ENCODE measurements at places on chromosomes 11 and 22.

GRCh38 chr11:62444236-62444833 lies 25.5 kb downstream of the SCGB1A1 start:
- DNase-seq = peak; percentile 79

DNA sequence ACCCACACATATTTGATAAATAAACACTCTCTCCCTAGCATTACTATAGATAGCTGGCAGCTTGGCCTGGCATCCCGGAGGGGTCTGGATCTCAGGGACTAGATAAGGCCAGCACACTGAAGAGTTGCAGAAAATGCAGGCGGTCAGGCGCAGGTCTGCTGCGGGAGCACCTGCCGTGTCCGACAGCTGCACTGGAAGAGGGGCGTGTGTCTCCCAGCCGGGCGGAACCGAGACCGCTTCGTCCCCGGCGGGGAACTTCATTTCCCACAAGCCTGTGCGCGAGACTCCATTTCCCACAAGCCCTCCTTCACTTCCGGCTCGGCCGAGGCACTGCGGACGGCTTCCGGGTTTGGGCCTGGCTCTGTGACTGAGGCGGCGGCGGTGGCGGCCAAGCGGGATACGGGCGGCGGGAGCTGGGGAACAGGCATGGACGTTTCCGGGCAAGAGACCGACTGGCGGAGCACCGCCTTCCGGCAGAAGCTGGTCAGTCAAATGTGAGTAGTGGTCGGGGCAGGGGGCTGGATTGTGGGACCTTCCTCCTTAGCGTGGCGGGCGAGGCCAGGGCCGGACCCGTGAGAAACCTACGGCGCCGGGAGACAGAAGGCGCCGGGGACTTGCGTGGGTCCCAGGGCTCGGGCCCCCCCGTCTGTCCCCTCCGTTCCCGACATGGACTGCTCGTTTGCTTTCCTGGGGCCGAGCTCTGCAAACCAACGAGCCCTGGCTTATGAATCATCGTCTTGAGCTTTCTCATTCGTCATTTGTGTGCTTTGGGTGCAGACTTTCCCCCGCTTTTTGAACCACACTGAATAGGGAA lies at the start of gene MED15:
MED15 (plus strand) TSS at position 358 of the 814 bp plus-strand sequence; CDS start at position 427, 69 bp downstream.
- DNase-seq = peak; percentile 88

DNA sequence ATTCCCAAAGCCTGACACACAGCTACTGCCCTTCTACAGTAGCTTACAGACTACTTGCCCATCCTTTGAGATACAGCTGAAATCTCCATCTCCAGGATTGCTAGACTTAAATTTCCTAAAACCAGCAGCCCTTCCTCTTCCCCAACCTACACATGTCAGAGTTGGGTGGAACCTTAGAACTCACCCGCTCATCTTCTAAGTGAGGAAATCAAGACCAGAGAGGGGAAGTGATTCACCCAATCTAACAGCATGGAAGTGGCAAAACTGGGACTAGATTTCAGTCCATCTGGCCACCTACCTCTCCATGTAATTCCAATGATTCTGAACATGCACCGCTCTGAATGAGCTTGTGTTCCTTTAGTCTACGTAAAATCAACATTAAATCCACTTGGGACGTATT lies 1.0 kb upstream of the TMEM86A start:
- DNase-seq = no peak

GRCh38 chr22:21611210-21611977 lies 18.4 kb downstream of the YDJC start:
- DNase-seq = no peak

- no peak for DNase-seq
These were observed 958 bp upstream of the TUT1 start for GRCh38 chr11:62592146-62592815.

- DNase-seq = no peak
These were observed 121.2 kb downstream of the ETS1 start for GRCh38 chr11:128465946-128466705.

GRCh38 chr22:42632096-42632495 lies 8.3 kb downstream of the ATP5MGL start:
- no peak for DNase-seq

DNA sequence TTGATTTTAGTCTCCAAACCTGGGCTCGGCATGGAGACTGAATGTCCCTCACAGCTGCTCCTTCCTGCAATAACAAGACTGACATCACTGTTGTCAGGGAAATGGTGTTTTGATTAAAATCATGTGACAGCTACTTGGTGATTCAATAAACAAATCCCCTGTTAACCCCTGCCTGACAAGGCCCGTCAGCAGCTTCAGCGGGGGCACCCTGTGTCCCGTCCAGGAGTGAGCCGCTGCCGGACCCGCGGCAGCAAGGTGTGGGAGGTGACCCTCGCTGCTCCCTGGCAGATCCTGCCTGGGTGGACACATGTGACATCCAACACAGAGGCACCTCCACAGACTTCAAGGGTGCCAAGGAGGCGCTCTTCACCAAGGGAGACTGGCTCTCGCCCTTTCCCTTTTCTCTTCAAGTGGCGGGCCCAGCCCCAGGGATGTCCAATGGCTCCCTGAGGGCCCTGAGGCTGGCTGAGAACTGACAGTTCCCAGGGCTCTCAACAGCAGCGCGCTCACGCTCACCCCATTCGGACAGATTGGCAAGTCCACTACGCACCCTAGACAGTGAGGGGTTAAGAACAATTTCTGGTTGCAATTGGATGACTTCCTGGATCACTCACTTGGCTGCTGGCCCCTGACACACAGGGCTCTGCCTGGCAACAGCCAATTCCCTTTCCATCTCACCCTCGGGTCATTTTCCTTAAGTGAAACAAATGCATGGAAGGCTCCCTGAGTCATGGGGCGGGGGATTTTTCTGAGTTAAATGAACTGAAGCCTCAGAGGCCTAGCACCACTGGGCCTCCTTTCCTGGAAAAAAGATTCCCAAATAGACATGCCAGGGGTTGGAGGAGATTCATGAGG lies 30.7 kb downstream of the PPP2R1B start:
- peak; percentile 100 for DNase-seq

- no peak for DNase-seq
These were observed 489 bp downstream of the RNF214 start for GRCh38 chr11:117232911-117233409.

DNA sequence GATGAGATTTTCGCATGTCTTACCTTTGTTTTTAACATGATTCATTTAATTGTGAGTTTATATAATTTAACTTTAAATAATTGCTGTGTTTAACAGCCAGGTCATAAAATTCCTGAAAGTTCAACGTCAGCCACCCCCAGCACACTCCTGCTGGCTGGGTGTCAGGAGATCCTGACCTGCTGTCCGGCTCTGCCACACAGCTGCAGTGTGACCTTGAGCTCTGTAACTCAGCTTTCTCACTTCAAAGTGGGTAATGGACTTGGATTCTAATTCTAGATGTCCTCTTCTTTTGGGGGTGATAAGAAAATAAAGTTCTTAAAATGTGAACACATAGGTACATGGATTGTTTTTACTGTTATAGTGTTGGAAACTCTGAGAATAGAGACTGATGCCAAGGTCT lies 10.9 kb downstream of the VPS26B start:
- DNase-seq = no peak

GRCh38 chr11:69053546-69054396 lies 5.0 kb downstream of the TPCN2 start:
- DNase-seq = no peak

DNA sequence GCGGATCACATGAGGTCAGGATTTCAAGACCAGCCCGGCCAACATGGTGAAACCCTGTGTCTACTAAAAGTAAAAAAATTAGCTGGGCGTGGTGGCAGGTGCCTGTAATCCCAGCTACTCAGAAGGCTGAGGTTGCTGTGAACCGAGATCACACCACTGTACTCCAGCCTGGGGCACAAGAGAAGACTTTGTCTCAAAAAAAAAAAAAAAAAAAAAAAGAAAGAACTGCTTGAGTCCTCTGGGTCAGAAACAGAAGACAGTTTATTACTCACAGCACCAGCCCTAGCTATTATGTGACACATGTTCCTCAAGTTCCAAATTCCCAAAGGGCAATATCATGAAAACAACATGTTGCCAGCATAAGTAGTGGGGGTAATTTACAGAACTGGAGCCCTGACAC lies 1014.1 kb upstream of the RAG2 start:
- peak; percentile 3 for DNase-seq

- DNase-seq = peak; percentile 71
These were observed 1.9 kb downstream of the CHRM4 start for GRCh38 chr11:46389450-46390330.

- DNase-seq = no peak
These were observed 7.2 kb upstream of the CCDC90B start for GRCh38 chr11:83293457-83293774.

DNA sequence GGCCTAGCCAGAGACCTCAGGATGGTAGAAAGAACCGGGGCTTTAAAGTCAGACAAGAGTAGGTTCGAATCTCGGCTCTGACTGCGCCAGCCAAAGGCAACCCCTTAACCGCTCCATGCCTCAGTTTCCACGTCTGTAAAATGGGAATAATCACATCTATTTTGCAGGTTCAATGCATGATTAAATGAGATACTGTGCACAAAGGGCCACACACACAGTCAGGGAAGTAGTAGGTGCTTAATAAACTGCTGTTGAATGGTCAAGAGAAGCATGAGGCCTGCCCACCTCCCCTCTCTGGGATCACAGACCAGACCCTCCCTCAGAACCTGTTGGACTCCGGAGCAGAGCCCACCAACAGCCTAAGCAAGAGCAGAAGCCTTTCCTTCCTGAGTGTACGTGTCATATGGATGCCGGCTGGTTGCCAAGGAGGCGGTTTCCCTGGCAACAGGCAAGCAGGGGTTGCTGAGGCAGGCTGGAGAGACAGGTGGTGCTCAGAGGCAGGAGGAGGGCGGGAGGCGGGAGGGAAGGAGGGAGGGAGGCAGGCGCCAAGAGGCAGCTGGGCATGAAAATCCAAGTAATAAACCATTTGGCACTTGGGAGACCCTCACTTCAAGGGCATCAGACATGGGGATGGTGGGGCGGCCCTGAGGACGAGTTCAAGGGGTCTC lies 43.9 kb downstream of the NFAM1 start:
- peak; percentile 33 for DNase-seq

- DNase-seq = no peak
These were observed 105.9 kb downstream of the SLC17A6 start for GRCh38 chr11:22444076-22444475.

DNA sequence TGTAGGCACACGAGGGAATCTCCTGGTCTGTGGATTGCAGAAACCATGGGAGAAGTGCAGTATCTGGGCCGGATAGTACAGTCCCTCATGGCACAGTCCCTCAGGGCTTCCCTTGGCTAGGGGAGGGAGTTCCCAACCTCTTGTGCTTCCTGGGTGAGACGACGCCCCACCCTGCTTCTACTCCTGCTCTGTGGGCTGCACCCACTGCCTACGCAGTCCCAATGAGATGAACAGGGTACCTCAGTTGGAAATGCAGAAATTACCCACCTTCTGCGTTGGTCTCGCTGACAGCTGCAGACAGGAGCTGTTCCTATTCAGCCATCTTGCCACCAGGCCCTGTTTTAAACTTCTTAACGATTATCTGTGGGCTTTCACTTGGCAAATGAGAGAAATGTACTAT lies 157.2 kb upstream of the CARD18 start:
- DNase-seq = no peak

DNA sequence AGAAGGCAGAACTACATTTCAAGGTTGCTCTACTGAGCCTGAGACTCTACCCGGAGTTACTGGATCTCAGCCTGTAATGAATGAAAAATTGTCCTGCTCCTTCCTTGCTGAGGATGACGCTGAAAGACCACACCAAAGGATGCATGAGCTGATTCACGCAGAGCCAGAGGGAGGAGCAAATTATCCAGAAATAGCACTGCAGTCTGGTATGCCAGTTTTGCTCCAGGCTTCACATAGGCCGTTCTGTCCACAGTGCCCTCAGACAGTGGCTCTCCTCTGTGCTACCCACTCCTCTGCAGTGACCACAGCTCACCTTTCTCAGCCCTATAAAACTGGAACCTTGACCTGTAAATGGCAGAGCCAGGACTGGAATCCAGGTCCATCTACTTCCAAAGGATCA lies 79.3 kb upstream of the GALNT18 start:
- DNase-seq = peak; percentile 66

- no peak for DNase-seq
These were observed 4.9 kb upstream of the ADAMTS8 start for GRCh38 chr11:130433357-130433756.

All from M059J (cell line).